ENCODE measurements at places on chromosomes 11 and 22.

- no peak for DNase-seq
Observed at GRCh38 chr11:41536021-41536568, 76.6 kb upstream of the LRRC4C start.

DNA sequence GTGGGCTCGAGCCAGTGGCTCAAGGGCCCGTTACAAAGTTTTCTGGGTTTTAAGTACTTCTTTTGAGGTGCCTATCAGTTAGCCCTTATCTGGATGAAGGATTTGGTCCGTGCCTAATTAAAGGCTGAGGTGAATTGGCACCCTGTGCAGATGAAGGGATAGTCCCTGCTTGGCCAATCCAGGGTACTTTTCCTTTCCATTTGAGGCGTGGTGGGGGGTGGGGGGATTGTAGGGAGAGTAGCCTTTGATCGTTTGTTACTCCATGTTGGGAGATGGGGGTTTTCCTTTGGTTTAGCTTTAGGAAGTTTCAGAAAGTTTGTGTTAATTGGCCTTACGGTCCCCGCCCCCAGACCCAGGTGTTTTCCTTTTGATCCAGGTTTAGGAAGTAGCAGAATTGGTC is 170.8 kb downstream of the DDX10 start:
- DNase-seq: no peak

- no peak for DNase-seq
Observed at GRCh38 chr11:130801333-130802122, 114.8 kb downstream of the SNX19 start.

GRCh38 chr11:110735455-110736170 is 23.4 kb upstream of the ARHGAP20 start:
- no peak for DNase-seq

Data from upper lobe of left lung (tissue), 6 donors.